ENCODE measurements at places on chromosomes 3 and 15.

DNA sequence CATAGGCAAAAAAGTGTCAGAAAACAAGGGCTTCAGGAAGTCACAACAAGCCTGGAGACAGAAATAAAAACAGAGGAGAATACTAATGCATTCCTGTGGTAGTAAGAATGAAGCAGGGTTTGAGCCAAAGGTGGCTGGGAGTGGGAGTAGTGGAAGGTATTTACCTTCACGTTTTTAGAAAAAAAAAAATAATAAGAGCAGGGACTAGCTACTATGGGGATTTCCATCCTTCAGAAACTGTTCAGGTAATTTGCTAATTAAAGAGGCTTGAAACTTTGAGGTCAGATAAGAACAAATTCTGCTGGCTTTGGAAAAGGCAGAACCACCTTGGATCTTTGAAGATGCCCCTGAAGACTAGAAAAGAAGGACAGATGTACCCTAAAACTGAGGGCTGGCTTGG lies 18.4 kb downstream of the ILDR1 start:
- no peak for DNase-seq

- peak; percentile 53 for DNase-seq
Observed at GRCh38 chr3:4850211-4850927, 128.9 kb upstream of the BHLHE40 start.

DNA sequence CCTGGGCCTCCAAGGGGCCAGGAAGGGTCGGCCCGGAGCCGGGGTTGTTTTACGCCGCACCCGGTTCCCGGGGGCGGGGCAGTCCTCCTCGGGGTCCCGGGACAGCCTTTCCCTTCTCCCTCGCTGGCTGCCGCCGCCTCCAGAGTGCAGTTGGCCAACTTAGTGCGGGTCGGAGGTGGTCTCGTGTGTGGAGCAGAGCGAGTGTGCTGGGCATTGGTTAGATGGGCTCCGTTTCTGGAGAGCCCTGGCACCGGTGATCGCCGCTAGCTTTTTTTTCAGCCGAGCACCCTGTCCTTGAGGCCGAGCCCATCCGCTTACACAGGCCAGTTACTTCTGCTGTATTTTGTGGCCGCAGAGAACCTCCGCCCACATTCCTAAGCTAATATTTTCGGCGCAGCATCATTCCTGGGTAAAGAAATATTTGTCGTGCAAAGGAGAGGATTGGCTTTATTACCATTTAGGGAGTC lies 585 bp downstream of the KIF23 start:
- no peak for DNase-seq

DNA sequence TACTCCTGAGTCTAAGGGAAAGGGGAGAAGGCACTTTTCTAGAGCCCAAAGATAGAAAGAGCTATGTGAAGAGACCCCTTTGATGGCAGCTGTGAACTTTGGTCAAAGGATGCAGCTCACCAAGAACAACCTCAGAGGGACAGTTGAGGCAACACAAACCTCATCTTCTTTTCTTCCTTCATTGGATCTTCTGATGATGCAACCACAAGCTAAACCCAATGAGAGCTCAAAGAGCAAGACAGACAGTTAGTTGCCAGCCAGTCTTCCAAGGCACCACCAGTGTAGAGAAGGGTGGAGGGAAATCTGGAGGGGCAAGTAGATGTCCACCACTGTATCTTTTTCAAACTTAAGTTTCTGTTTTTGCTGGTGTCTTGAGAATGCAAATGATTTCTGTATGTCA lies 10.4 kb upstream of the MNS1 start:
- no peak for DNase-seq

- DNase-seq: no peak
Observed at GRCh38 chr15:67548236-67548852, 5.8 kb downstream of the MAP2K5 start.

DNA sequence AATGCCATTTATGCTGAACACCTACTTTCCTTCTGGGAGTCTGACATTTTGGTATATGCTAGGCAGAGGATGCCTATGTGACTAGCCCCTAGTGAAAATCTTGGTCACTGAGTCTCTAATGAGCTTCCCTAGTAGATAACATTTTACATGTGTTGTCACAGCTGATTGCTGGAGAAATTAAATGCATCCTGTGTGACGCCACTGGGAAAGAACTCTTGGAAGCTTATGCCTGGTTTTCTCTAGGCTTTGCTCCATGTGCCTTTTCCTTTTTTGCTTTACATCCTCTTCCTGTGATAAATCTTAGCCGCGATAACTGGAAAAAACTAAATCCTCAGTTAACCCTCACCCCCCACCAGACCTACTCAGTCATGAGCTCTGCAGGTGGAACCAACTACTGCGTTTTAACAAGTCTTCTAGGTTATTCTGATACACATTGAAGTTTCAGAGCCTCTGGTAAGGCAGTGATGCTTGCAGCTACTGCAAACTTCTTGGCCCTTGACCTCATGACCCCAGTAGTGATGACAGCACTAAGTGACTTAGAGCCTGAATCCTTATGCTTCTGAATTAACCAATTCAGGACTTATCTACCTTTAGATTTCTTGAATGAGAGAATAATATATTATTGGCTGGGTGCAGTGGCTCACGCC lies 292.4 kb upstream of the SOX14 start:
- no peak for DNase-seq

- DNase-seq: no peak
Observed at GRCh38 chr3:133489466-133490085, 83.9 kb upstream of the CDV3 start.

DNA sequence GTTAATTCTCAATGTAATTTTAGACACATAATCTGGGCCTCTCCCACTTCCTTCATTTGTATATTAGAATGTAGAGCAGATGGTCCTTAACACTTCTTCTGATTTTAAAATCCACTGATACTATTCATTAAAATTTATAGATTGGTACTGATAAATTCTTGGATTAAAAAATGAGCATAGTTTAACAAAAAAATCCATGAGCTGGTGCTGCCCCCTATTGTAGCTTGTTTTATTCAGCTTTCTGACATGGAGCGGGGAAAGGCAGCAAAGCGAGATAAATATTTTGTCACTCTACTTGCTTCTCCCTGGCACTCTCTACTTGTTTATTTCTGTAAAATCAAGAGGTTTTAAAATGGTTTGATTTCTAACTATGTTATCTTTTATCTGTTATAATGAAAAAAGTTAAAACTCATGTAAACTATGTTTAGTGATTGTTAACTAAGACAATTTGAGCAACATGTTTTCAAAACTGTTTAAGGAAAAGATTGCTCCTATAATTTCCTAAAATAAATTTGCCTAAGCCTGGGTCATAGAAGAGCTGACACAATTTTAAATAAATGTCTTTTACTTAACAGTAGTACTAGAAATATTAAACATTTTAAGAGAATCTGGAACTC lies 26.5 kb upstream of the PLOD2 start:
- DNase-seq: no peak

DNA sequence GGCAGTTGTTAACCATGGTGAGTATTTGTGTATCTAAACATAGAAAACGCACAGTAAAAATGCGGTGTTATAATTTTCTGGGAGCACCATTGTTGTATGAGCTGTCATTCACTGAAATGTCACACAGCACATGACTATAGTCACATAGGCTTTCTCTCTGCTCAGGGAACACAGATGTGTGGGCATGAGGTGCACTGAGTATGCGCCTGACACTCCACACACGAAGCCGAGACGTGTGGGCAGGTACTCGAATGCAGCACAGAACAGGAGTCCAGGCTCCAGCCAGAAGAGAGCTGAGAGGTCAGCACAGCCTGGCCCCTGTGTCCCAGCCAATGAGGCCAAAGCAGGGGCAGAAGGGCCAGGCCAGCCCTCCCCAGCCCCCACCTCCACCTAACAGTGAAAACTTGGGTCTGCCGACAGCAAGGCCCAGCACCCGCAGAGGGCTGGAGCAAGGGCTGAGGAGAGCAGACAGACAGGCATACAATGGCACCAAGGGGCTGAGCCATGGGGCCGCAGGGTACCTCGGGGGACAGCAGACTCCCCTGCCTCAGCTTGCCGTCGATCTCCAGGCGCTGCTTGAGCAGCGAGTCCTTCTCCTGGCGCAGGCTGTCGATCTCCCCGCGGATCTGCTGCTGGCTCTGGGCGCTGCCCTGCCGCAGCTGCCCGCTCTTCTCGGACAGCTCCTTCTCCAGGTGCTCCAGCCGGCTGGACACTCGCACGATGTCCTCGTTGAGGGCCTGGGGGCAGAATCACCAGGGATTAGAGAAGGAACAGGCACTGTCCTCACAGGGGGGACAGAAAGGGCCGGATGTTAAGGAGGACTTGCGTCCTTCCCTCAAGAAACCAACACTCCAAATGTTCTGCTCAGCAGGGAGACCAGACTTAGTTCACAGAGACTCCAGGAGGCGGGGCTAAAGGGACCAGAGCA lies 24.0 kb downstream of the KIF7 start:
- DNase-seq: no peak

- no peak for DNase-seq
Observed at GRCh38 chr15:84653584-84653909, 536 bp downstream of the WDR73 start.

- DNase-seq: no peak
Observed at GRCh38 chr3:126126286-126126685, 42.4 kb upstream of the SLC41A3 start.

- DNase-seq: no peak
Observed at GRCh38 chr3:124966521-124967445, 32.2 kb upstream of the MUC13 start.

GRCh38 chr3:176147251-176147650 lies 1050.0 kb downstream of the TBL1XR1 start:
- DNase-seq: no peak

- DNase-seq: no peak
Observed at GRCh38 chr3:25515171-25515570, 87.1 kb downstream of the RARB start.

GRCh38 chr15:77851691-77852090 lies 219.0 kb upstream of the LINGO1 start:
- DNase-seq: no peak

DNA sequence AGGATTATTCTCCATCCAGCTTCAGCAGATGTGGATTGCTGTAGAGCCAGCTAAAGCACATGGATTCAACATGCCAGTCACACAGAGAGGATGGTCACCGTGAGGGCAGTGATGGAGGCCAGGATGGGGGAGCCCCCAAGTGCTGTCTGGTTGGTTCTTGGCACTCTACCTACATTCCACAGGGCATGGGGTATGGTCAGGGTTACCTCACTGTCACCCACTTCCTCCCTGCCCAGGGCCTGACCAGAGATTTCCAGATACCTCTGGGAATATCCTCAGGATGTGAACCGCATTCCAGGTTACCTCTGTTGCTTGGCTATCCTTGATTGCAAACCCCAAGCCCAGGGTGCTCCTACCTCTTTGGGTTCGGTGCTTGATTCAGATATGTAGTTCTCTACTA lies 147.3 kb upstream of the TRIM42 start:
- no peak for DNase-seq

DNA sequence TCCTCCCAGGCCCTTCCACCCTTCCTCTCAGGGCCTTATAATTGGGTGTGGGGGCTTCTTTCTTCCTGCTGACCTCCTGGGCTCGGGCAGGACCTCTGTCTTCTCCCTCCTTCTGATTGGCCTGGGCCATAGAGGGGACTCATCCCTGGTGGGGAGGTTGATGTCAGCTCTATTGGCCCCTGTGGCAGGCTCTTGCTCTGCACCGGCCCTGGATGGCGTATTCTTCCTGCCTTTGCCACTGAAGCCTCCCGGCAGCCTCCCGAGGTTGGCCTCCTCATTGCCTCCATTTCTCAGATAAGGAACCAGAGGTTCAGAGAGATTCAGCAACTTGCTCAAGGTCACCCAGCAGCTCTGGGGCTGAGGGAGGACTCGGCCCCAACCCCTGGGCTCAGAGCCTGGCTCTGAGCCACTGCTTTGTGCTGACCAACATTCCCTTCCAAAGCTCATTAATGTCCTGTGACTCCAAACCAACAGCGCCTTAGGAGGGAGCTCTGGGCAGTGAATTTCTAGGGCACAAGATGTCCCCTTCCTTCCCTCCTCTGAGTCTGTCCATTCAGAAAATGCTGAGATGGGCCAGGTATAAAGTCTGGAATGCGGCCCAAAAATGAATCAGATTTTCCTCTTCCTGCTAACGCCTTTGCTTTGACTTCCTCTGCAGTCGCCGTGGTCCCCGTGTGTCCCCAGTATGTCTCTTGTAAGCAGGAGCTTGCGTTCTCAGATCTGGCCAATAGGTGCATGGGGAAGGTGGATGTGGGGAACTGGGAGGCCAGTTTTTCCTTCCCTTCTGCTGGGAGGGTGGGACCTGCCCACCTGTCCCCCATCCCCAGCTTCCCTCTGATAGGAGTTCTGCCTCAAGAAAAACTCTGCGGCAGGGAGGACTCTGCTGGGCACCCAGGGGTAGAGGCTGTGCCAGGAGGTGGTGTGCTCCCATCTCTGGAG lies 74.2 kb downstream of the HMCES start:
- DNase-seq: no peak

DNA sequence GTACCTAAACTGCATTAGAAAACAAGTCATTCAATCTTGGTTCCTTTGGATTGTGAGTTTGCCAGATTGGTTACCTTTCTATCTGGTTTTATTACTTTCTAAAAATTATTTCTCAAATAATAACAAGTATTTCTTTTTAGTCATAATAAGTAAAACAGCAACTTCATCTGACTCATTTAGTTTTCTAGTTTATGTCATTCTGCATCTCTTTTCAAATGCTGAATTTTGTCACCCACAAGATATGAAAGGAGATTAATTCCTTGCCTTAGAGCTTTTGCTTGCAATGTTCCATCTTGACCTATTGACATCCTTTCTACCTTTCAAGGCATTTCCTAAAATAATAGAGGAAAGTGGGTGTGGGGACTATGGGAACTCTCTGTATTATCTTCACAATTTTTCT lies 253.6 kb upstream of the PEX5L start:
- no peak for DNase-seq

- DNase-seq: no peak
Observed at GRCh38 chr3:160393346-160394008, 5.5 kb downstream of the IFT80 start.

DNA sequence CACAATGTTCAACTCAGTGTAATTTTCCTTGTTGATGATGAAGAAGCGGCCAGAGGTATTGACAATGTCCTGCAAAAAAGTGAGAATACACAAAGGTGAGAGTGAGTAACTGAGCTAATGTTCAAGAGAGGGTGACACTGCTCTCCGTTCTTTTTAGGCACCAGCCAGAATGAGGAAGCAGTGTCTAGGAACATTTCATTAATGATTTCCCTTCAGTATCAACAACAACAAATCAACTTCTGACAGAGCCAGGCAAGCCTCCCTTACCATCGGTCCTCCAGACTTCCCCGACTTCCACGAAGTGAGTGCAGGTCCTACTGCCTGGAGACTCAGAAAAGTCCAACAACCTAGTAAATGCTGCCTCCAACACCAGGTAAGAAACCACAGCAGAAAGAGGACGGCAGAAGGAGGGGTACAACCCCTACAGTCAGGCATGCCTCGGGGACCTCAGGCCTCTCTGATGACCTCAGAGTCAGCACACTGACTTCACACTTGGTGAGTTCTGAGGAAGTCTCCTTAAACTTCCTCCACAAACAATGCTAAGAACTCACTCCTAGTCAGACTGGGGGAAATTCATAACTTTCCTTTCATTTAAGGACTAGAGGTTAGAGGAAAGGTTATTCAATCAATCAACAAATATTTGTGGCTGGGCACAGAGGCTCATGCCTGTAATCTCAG lies 62.7 kb downstream of the NPTN start:
- DNase-seq: no peak
